ENCODE measurements at places on chromosomes 4 and X. TPM values are rescaled to one million over a fixed set of nuclear protein-coding genes. Genes with fewer than 3 reads are reported as not detected.

Gene RNF212
- 16.5 TPM for total RNA-seq

Gene NCAPG
- 5.4 TPM for total RNA-seq

Gene GAGE1
- total RNA-seq: not detected

Gene EDA
- 6.6 TPM for total RNA-seq

Gene STK26
- total RNA-seq: 12.3 TPM

Gene MAGEA2B
- not detected for total RNA-seq

Gene SSX4B
- not detected for total RNA-seq

DNA sequence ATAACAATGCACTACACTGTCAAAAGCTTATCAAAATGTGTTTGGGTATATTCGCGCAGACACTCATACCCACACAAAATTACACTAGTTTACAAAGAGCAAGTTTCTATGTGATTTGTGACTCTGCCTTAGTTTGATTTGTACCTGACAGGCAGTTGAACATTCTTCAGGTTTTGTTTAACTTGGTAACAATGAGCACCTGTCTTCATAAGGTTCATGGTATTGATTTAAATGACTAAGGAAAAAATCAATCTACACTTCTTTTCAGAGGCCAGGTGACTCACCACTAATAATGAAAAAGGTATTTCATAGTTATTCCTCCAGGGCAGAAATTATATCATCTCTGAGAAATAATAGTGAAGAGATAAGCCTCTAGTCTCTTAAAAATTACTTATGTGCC is 1114.6 kb upstream of the AGA start:
- H3K4me1 ChIP-seq: no peaks in the 10 kb centered on the region
- no peaks in the 10 kb centered on the region for H3K27me3 ChIP-seq
- DNase-seq: no peak
- no peak overlapping the region for H3K4me3 ChIP-seq

GRCh38 chr4:123340381-123340701 is 56.3 kb upstream of the SPRY1 start:
- no peak overlapping the region for H3K4me3 ChIP-seq
- no peaks in the 10 kb centered on the region for H3K4me1 ChIP-seq
- no peaks in the 10 kb centered on the region for H3K36me3 ChIP-seq
- H3K27me3 ChIP-seq: no peaks in the 10 kb centered on the region

DNA sequence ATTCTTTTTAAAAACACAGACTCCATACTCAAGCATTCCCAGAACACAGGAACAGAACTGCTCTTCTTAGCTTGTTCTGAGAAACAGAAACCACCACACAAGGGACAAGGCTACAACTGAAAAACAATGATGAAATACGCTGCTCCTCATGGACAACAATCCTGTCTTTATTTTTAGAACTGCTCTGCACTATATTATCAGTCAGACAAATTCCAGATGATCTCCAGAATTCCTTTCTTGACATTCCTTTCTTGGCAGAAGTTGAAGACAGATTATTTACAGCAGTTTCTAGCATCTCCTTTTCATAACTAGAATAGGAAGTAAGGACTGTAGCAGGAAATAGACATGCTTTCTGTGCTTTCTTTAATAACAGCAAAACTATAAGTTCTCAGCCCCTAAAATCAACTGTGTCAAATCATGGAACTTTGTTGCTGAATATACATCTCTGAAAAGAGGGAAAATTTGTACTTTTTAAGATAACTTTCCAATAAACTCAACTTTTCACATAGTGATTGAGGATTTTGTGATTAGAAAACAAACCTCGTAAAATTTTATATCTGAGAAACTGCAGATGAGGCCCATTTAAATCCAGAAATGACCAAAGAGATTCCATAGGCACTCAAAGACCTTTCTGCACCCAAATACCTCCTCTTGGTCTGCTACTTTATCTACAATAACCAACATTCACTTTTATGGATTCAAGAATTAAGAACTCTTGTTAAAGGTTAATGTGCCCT is 35.9 kb downstream of the ANTXR2 start:
- no peak for DNase-seq
- peak overlapping the region; percentile 78 for H3K27ac ChIP-seq

GRCh38 chr4:149884046-149884445 is 68.4 kb upstream of the IQCM start:
- DNase-seq: no peak
- no peaks in the 10 kb centered on the region for H3K36me3 ChIP-seq
- no peak overlapping the region for H3K4me3 ChIP-seq
- peaks cover 6% of the 10 kb centered on the region for H3K4me1 ChIP-seq
- H3K27ac ChIP-seq: no peak overlapping the region
- no peaks in the 10 kb centered on the region for H3K27me3 ChIP-seq

DNA sequence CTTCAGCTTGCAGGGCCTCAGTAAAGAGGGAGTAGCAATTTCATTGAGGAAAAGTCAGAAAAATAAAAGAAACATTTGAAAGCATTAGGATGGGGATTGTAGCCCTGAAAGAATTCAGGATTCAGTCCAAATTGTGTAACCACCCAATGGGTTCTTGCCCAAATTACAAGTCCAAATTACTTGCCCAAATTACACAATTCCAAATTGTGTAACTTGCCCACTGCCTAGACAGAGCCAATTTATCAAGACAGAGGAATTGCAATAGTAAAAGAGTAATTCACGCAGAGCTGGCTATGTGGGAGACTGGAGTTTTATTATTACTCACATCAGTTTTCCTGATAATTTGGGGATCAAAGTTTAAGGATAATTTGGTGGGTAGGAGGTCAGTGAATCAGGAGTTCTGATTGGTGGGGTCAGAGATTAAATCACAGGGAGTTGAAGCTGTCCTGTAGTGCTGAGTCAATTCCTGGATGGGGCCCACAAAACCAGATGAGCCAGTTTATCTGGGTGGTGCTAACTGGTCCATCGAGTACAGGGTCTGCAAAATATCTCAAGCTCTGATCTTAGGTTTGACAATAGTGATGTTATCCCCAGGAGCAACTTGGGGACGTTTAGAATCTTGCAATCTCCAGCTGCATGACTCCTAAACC is 18.1 kb upstream of the PAGE5 start:
- no peaks in the 10 kb centered on the region for H3K36me3 ChIP-seq
- H3K27ac ChIP-seq: no peak overlapping the region
- DNase-seq: no peak
- no peaks in the 10 kb centered on the region for H3K27me3 ChIP-seq
- H3K4me3 ChIP-seq: no peak overlapping the region
- peaks cover 7% of the 10 kb centered on the region for H3K4me1 ChIP-seq

DNA sequence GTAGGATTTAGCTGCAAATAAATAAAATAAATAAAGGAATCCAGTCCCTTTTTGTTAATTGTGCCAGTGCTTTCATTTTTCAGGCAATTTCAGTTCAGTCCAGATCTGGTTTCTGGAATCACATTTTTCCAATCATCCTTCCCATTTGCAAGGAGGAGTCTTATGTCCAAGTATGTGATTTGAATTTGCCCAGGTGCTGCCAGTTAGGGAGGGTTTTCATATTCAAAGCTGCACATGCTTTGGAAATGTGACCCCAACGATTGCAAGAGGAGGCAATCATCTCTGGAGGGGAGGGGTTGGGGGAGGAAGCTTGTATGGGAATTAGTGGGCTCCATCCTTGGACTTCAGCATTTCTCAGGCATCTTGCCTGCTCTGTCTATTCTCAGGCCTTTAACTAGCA is 4.4 kb downstream of the PLAC1 start:
- H3K4me3 ChIP-seq: no peak overlapping the region
- H3K27me3 ChIP-seq: no peaks in the 10 kb centered on the region
- no peak for DNase-seq
- H3K4me1 ChIP-seq: no peaks in the 10 kb centered on the region
- H3K27ac ChIP-seq: no peak overlapping the region

DNA sequence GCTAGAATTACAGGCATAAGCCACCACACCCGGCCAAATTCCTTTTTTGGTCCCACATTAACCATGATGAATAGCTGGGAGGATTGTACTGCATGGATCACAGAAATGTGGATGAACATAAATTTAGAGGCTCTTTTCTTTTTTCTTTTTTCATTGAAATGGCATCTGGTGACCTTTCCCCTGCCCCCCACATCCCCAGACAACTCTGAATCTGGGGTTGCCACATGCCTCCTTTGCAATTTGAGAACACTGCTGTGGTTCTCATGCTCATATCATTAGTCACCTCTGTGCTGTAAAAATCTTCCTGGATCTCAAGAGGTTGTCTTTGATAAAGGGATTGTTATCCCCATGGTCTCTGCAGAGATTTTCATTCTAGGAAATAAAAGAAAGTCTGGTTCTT is 22.8 kb upstream of the FMR1NB start:
- no peak overlapping the region for H3K4me3 ChIP-seq
- no peaks in the 10 kb centered on the region for H3K36me3 ChIP-seq
- H3K27ac ChIP-seq: no peak overlapping the region
- H3K27me3 ChIP-seq: no peaks in the 10 kb centered on the region
- H3K4me1 ChIP-seq: no peaks in the 10 kb centered on the region

- no peaks in the 10 kb centered on the region for H3K36me3 ChIP-seq
- H3K4me3 ChIP-seq: no peak overlapping the region
- peaks cover 7% of the 10 kb centered on the region for H3K4me1 ChIP-seq
Measured at GRCh38 chrX:150037041-150037440, 98.8 kb upstream of the EOLA2 start.

DNA sequence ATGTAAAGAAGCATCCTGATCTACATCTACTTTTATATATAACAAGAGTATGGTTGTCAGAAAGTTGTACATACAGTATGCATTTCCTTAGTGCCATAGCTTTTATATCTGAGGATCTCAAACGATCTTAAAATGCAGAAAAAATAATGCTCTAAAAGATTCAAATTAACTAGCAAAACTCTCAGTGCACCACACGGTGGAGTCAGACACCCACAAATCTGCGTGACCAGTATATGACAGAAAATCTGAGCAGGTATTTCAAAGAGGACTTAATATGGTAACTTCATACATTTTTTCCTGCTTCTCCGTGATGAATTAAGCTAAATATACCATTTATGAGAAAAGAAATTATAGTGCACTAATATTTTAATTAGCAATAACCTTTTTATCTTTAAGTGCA is 803.0 kb downstream of the DMD start:
- DNase-seq: no peak
- H3K27me3 ChIP-seq: no peaks in the 10 kb centered on the region
- H3K27ac ChIP-seq: no peak overlapping the region
- no peaks in the 10 kb centered on the region for H3K4me1 ChIP-seq

Measured in suprapubic skin (tissue), 4 donors.